ENCODE measurements at places on chromosomes 1 and 21.

GRCh38 chr1:6794164-6794563, 8.9 kb downstream of the CAMTA1 start:
- DNase-seq: peak; percentile 67

- DNase-seq: peak; percentile 38
Measured at GRCh38 chr1:83693427-83694126, 305.4 kb downstream of the TTLL7 start.

DNA sequence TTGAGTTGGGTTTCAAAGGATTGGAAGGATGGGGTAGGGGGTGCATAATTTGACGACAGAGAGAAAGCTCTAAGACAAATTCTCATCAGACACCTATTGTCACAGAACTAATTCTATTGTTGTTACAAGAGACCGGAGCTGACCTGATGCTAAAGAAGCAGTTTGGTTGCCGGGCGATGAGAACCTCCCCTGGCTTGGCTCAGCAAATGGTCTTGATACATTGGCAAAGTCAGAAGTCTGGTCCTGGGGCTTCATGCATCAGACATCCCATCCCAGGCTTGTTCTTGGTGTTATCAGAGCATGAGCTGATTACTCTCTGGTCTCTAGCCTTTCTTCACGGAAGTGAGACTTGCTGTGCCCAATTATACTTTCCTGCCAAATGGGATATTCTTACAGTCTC, 15.4 kb downstream of the TRIM67 start:
- no peak for DNase-seq

DNA sequence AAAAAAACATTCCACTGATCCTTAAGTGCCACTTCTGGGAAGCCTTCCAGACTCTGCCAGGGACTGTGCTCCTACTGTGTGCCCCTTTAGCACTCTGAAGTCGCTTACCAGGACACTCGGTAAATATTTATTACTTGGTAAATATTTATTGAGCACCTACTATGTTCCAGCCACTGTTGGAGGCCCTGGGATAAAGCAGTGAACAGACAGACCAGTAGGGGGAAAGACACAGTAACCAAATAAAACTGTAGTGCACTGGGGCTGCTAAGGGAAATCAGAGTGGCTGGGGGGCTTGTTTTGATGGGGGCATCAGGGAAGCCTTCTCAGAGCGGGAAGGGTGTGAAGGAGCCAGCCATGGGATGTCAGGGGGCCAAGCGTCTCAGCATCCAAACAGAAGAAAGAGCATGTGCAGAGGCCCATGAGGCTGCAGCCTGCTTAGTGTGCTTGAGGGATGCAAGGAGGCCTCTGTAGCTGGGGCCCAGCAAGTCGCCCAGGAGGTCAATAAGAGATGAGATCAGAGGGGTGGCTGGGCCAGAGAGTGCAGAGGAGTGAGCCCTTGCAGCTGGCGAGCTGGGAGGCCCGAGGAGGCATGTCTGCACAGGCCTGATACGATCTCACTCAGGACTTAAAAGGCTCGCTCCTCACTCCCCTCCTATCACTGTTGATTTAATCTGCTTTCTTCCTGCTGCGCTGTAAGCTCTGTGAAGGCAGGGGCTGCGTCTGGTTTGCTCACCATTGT, 28.6 kb downstream of the KAZN start:
- no peak for DNase-seq

DNA sequence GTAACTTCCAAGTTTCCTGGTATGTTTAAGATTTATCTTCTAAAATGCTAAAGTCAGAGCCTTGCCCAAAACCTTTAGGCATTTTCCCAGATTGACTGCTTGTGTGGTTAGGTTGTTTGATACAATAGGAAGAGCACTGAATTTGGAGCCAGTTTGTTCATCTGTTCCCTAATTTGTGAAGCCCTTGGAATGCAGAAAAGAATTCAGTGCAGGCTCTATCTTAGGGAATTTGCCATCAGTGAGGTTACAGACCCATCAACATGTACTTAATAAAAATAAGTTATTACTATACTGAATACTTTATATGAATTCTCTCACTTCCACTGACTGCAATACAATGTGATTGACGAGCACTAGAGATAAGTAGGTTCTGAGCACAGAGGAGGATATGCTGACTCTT, 120.2 kb downstream of the PIK3R3 start:
- peak; percentile 54 for DNase-seq

DNA sequence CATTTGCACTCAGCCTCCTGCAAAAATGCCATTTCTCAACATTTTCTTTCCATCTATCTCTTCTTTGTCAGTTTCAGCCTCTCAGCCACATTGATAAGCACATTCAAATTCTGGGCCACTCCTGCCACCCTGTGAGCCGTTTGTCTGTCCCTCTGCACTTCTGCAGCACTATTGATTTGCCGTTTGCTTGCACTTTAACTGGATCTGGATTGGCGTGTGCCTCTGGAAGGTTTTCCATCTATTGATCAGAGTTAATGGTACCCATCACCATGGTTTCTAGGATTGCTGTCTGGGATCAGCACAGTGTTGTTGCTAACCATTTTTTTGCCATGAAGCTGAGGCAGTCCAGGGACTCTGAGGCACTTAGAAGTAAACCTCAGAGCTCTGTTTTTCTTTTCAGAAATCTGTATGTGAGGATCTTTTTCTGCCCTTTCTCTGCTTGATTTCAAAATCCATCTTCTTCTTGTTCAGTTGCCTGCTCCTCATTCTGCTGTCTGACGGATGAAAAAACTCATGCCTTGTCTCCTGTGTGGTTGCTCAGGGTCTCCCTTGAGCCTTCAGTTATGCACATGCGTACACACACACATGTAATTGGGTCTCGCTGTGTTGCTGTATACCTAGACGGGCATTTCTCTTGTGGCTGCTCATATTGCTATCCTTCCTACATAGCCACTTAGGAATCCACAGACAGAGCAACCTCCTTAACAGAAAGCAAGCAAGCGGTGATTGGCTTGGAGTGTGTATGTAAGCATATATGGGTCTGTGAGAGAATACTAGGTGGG, 67.9 kb downstream of the NOS1AP start:
- DNase-seq: peak; percentile 20

DNA sequence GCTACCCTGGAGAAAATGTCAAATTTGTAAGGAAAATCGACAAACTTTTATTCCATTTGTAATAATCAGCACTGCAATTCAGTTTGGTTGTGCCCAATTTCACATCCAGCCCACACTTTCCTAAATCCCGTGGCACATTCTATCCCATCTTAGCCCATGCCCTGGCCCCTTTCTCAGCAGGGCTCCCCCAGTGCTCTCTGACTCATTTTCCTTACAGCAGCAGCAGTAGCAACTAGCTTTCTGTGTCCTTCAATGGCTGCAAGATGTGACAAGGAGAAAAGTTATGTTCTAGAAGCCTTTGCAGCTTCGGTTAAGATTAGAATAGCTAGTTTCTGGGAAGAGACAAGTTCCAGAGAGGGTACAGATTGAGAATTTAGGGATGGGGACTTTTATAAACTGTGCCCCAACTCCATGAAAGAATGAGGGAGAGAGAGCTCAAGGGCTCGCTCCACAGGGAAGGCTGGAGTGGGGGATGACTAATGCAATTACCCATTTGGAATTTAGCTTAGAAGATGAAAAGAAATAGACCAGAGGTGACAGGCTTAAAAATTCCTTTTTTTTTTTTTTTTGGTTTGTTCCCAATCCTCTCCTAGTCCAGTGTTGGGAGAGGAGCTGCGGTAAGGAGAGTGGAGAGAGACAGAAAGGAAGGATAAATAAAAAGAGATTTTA, 47.0 kb upstream of the POU2F1 start:
- DNase-seq: peak; percentile 48

DNA sequence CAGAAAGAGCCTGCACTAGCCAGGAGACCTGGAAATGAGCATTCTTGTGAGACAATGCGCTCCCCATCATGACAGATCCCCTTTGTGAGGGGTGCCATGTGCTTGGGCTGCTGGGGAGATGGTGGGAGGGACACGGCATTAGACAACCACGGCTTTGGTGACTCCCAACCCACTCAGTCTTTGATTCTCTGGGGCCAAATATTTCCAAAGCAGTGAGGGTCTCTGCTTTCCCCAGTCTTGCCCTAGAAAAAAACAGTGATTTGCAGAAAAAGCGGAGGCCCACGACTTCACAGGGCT, 10.2 kb downstream of the SLC45A3 start:
- DNase-seq: no peak

All from fibroblast of upper back skin (primary cell).